Activated CD4-positive, alpha-beta T cell treated with anti-CD3 and anti-CD28 coated beads for 36 hours (primary cell): ENCODE measurements at places on chromosomes 5 and 9. TPM values are rescaled to one million over a fixed set of nuclear protein-coding genes. Genes with fewer than 3 reads are reported as not detected.

DNA sequence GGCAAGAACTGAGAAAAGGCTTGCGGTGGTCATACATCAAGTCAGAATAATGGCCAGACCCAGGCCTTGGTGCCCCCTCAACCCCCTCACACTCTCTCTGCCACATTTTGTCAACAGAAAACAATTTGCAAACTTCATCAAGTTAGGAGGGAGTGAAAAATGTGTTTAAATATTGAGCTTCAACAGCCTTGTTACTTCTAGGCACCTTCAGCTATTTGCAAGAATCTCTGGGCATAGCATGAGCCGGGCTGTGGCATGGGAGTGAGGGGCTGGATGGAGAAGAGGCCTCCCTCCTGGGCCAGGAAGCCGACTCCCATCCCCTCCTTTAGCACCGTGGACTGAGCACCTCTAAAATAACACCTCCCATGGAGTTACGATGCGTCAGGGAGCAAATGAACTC, 52.2 kb upstream of the GRHPR start:
- H3K27me3 ChIP-seq: peaks cover 2% of the 10 kb centered on the region
- no peak overlapping the region for H3K27ac ChIP-seq
- H3K36me3 ChIP-seq: no peaks in the 10 kb centered on the region
- H3K4me3 ChIP-seq: no peak overlapping the region
- DNase-seq: no peak

The CDC25C gene
- 19.0 TPM for total RNA-seq

GRCh38 chr9:14352503-14352902, 38.6 kb upstream of the NFIB start:
- peaks cover 62% of the 10 kb centered on the region for H3K27me3 ChIP-seq
- no peak overlapping the region for H3K27ac ChIP-seq

GRCh38 chr9:136643596-136644342, 18.9 kb upstream of the EGFL7 start:
- no peaks in the 10 kb centered on the region for H3K4me1 ChIP-seq
- H3K4me3 ChIP-seq: no peak overlapping the region
- H3K27me3 ChIP-seq: peaks cover 18% of the 10 kb centered on the region
- no peak for DNase-seq

DNA sequence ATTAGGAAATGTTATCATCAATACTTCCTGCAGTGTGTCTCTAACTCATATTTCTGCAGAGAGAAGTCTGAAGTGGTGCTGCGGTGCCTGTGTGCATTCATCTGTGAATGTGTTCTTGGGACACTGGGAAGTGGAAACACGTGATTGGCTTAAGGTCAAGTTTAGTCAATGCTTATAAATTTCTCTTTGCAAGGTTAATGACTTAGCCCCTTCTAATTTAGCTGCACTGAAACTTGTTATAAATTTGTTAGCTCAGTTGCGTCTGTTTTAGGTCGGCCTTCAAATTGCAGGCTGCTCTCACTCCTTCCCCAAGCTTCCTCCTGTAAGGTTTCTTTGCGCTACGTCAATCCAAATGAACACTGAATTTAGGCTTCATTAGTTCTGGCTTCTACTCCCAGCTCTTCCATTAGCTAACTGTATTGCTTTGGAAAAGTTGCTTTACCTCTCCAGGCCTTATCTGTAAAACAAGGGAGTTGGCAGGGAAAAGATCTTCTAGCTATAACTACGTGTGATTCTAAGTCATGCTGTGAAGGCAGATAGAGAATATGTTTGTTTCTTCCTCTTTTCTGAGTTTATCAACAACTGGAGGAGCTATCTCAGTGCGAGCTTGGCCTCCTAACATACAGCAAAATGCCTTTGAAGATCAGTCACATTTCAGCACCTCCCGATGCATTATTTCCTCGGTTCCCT, 341.8 kb downstream of the NFIB start:
- no peak for DNase-seq
- no peaks in the 10 kb centered on the region for H3K4me1 ChIP-seq
- no peak overlapping the region for H3K4me3 ChIP-seq
- H3K36me3 ChIP-seq: no peaks in the 10 kb centered on the region

DNA sequence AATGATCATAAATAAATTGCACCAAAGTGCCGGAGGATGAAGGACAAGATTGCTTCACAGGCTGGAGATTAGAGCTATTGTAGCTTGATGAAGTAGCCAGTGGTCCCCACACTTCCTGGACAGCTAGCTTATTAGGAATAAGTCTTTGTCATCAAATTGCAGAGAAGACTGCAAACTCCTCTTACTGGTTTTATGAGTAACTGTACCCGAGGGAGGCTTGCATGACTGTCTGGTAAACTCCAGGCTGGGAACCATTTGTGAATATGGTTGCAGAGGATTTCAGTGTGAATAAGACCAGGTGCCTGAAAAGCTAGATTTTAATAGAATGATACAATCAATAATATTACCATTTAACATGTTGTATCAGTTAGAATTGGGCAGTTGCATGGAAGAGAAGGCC, 36.5 kb upstream of the SEMA5A start:
- no peak overlapping the region for H3K4me3 ChIP-seq
- DNase-seq: no peak
- H3K27me3 ChIP-seq: no peaks in the 10 kb centered on the region
- H3K4me1 ChIP-seq: no peaks in the 10 kb centered on the region
- no peaks in the 10 kb centered on the region for H3K36me3 ChIP-seq

DNA sequence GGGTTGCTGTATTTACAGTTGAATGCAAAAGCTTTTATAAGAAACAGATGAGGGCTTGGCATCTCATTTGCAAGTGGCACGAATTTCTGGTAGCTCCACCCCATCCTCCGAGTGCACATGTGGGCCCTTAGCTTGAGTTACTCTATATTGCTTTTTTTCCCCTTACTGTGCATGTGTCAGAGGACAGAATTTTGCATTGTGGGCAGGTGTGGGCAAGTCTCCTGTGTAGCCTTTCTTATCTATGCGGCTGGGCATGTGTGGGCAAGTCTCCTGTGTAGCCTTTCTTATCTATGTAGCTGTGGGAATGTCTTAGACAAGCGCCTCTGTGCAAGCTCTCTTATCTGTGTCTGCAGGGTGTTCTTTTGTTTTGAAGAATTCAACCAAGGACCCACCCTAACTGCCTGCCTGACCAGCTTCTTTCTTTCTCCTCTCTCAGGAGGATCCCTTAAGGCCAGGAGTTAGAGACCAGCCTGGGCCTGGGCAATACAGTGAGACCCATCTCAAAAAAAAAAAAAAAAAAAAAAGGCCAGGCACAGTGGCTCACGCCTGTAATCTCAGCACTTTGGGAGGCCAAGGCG, 34.1 kb upstream of the SIL1 start:
- H3K27ac ChIP-seq: no peak overlapping the region
- H3K4me1 ChIP-seq: no peaks in the 10 kb centered on the region
- no peaks in the 10 kb centered on the region for H3K36me3 ChIP-seq
- no peaks in the 10 kb centered on the region for H3K27me3 ChIP-seq
- DNase-seq: no peak
- H3K4me3 ChIP-seq: no peak overlapping the region

DNA sequence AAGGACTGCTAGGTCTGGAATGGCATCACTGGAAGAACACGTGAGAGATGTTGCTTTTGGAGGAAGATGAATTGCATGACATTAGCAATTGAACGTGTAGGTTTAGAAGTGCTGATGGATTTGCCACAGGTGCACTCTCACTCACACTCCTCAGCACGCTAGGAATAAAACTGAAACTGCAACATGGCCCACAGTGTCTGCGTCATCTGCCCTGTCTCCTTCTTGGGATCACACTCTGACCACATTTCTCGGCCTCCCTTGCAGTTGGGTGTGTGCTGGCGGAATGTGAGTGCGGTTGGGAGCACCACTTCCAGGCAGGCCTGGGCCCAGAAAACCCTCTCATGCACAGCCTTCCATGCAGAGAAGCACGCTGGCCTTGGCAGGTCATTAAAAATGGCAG, 152.8 kb upstream of the LHFPL2 start:
- no peaks in the 10 kb centered on the region for H3K27me3 ChIP-seq
- H3K4me1 ChIP-seq: no peaks in the 10 kb centered on the region
- no peak for DNase-seq
- no peak overlapping the region for H3K27ac ChIP-seq
- no peak overlapping the region for H3K4me3 ChIP-seq

GRCh38 chr5:36373527-36374086, 71.9 kb upstream of the RANBP3L start:
- DNase-seq: no peak
- H3K27me3 ChIP-seq: no peaks in the 10 kb centered on the region
- H3K4me3 ChIP-seq: no peak overlapping the region
- H3K4me1 ChIP-seq: no peaks in the 10 kb centered on the region

DNA sequence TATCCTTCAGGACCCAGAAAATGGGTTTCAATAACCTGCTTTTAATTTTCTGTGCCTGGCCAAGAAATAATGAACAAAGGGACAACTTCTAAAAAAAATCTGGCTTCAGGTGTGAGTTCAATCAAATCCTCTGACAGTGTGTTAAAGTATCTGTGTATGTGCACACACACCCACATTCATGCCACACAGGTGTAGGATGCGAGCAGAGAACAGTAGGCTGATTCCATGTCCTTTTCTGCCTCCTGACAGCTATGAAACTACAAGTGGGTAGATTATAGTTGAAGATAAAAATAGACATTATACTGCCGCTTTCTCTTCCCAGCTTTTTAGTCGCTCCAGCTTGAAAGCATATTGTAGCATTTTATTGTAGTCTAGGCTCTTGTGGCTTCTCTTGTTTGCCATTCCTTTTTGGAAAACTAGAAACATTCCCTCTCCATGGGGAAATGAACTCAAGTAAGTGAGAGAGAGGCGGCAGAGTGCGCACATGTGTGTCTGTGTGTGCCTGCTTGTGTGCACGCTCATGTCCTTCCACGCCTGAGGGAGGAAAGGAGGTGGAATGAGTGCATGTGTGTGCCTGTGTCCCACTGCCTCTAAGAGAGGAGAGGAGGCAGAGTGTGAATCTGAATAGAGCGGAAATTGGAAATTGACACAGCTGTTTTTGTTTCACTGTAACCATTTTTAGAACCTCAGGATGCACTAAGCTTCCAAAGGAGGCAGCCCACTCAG, 273.0 kb downstream of the ELAVL2 start:
- no peak for DNase-seq
- H3K36me3 ChIP-seq: no peaks in the 10 kb centered on the region
- no peak overlapping the region for H3K4me3 ChIP-seq
- no peaks in the 10 kb centered on the region for H3K4me1 ChIP-seq
- no peaks in the 10 kb centered on the region for H3K27me3 ChIP-seq

The PDE8B gene
- not detected for total RNA-seq

The CDKN2B-AS1 gene
- total RNA-seq: 0.23 TPM

The FOXI1 gene
- total RNA-seq: not detected

The FAM221B gene
- total RNA-seq: not detected

DNA sequence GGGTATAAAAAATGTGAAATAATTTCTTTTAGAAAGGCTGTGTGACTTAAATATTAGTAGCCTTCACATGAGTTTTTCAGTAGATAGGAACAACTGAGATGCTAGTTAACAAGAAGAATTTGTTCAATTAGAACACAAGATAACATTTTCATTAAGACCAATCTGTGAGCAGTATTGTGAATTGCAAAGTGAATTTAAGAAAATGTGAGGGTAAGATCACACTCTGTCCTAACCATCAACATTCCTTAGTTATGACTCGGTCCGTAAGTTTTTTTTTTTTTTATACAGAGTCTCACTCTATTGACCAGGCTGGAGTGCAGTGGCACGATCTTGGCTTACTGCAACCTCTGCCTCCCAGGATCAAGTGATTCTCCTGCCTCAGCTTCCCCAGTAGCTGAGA, 180.2 kb upstream of the EGFLAM start:
- DNase-seq: no peak
- H3K36me3 ChIP-seq: no peaks in the 10 kb centered on the region
- H3K27ac ChIP-seq: no peak overlapping the region
- peaks cover 1% of the 10 kb centered on the region for H3K27me3 ChIP-seq
- H3K4me1 ChIP-seq: no peaks in the 10 kb centered on the region
- no peak overlapping the region for H3K4me3 ChIP-seq
